ENCODE measurements at places on chromosomes 2 and 18.

GRCh38 chr2:43327119-43327518 is 100.7 kb upstream of the ZFP36L2 start:
- DNase-seq, result no peak

DNA sequence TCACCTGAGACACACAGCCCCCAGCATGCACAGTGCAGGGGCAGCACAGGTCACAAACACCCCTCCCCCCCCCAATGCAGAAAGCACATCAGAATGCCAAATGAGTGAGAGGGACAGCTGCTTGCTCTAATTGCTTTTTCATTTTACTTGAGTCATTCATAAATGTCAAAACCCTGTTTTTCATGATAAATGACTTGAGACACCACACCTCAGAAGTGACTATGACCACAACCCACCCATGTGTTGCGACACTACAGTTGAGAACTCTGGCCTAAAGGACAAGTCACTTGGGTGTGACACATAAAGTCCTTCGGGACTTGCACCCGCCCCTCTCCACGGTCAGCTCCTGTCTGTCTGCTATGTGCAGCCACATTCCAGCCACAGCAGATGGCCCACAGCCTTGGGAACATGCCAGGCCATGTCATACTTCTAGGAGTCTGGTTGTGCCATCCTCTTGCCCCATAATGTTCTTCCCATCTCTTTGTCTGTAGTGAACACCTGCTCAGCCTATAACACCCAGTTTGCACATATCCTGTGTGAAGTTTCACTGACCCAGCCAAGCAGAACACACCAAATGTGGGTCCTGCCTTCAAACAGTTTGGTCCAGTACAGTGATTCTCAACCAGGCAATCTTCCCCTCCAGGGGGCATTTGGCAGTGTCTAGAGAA is 30.2 kb upstream of the RIOK3 start:
- peak; percentile 51 for DNase-seq

GRCh38 chr2:240098349-240098748 is 37.8 kb downstream of the COPS9 start:
- DNase-seq, result no peak

- no peak for DNase-seq
Observed at GRCh38 chr2:220579452-220579851, 952.0 kb downstream of the SLC4A3 start.

DNA sequence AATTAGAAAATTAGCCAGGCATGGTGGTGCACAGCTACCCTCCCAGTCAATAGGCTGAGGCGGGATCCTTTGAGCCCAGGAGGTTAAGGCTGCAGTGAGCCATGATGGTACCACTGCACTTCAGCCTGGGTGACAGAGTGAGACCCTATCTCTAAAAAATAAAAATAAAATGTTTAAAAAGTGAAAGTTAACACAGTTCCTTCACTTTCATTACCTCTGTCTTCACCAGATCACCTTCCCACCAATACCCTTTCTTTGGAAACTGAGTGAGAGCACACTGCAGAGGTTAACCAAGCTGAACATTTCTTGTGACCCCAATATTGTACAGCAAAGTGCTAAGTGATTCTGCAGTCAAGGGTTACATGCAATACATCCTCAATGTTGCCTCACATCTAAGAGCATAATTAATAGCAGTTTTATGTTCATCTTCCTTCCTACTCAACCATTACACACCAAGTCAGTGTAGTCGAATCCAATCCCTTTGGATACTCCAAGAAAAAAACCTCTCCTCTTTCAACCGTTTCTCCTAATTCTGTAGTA is 1.7 kb downstream of the L3MBTL4 start:
- DNase-seq, result no peak

GRCh38 chr2:101612019-101612418 is 85.5 kb upstream of the MAP4K4 start:
- DNase-seq, result no peak

DNA sequence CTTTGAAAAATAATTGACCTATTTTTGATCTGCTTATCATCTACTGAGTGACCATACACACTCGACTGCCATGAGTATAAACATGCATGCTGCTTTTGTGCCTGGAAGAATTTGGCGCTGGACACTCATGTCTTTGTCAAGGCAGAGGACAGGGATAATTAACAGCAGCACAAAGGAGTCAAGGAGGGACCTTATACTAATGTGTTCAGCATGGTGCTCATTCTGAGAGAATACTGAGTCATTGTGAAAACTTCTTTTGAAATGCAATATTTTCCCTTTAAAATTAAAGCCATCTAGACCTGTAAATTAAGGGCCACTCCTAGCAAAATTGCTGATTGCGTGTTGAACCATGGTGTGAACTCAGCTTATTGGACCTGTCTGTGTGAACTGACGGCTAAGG is 116.3 kb downstream of the ZNF532 start:
- no peak for DNase-seq

All from astrocyte of the hippocampus (primary cell).